ENCODE measurements at places on chromosomes 2 and 18. TPM values are rescaled to one million over a fixed set of nuclear protein-coding genes. Genes with fewer than 3 reads are reported as not detected.

GRCh38 chr2:69041214-69041613, 28.2 kb downstream of the ANTXR1 start:
- no peak for DNase-seq

- DNase-seq = no peak
Measured at GRCh38 chr2:221399183-221399582, 172.9 kb downstream of the EPHA4 start.

DNA sequence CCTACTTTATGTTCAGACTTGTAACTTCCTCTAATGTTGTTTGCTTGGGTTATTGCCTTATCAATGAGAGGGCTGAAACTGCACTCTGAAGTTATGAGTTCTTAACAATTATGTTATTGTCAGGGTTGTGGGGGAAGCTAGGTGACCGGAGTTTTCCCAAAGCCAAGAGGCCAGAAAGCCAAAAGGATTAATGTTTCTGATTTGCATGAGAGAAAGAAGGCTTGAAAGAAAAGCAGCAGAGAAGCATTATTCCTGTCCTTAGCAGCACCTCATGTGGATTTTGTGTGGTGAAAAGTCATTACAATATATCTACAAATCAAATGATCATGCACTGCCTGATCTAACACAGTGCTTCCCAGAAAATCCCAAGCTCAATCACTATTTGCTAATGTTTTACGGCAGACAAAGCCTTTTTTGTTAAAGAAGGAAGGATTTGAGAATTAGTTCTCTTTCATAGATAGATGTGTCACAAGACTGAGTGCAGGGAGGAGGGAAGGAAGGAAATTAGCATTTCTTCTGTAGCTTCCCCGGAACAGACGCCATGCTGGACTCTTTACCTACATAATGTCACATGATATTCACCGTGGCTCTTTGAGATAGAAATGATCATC, 203.2 kb downstream of the ALK start:
- no peak for DNase-seq

The SERPINB3 gene
- not detected for total RNA-seq

The PPP1R1C gene
- total RNA-seq = 0.32 TPM

GRCh38 chr2:104854498-104855220, 744 bp downstream of the POU3F3 start:
- DNase-seq = no peak

The DSG2 gene
- 2.6 TPM for total RNA-seq

DNA sequence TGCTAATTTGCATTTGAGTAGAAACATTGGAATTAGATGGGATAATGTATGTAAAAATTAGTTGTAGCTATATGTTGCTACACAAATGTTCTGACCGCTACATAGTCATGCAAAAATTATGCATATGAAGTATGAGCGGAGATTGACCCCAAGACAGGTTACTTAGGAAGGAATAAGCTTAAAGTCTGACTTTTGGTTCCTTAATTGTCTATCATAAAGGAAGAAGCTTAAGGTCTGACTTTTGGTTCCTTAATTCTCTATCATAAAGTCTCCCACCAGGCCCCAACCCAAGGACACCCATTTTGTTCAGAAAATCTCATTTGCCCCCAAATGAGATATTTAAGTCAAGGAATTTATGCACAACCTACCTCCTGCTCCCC, 106.5 kb downstream of the EVA1A start:
- no peak for DNase-seq

- no peak for DNase-seq
Measured at GRCh38 chr18:79581911-79582310, 97.7 kb upstream of the CTDP1 start.

The UGT1A9 gene
- total RNA-seq = not detected

The PCARE gene
- not detected for total RNA-seq

The SULT1C4 gene
- total RNA-seq = 0.32 TPM

GRCh38 chr2:14693874-14694273, 61.4 kb downstream of the LRATD1 start:
- no peak for DNase-seq

DNA sequence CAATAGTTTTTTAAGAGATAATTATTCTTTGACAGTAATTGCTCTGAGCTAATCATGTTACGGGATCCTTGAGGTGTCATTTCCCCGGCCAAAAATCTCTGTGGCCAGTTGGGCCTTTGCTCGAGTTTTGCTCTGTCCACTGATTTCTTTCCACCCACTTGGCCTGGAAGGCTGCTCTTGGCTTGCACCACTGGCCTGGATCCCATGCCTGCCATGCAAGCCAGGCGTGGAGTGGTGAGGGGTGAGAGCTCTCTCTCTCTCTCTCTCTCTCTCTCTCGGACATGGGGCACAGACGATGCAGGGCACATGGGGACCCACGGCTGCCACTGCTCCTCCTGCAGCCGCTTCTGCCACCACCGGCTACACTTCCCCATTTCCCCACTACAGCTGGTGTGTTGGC, 853.0 kb upstream of the GCFC2 start:
- DNase-seq = no peak

DNA sequence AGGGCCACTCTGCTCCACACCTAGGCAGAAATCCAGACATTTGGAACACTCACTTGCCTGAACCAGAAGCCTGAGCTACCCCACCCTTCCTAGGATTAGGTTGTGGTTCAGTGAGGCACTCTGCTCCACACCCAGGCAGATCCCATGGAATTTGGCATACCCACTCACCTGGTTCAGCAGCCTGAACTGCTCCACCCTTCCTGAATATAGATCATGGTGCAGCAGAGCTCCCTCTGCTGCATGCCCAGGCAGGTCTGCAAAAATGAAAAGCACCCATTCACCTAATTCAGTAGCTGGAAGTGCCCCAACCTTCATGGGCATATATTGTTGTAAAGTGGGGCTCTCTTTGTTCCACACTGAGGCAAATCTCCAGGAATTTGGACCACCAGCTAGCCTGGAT, 185.1 kb upstream of the CNTNAP5 start:
- DNase-seq = no peak

DNA sequence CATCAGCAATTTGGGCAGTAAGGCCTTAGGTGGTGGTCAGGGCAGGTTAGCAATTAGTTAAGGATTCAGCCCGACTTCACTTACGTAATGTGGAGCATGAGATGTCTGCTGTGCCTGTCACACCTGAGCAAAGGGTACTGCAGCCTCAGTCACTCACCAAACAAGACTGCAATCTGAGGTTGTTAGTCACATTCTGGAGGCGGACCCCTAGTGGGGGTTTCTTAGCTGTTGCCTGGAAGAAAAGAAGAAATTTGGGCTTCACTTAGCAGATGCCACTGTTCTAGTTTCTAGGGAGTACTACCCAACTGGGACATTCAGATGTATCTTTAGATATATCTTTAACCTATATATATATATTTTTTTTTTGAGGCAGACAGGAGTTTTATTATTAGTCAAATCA, 529.9 kb downstream of the SLC4A3 start:
- DNase-seq = no peak

GRCh38 chr2:96146881-96147592, 1.8 kb upstream of the DUSP2 start:
- no peak for DNase-seq

- no peak for DNase-seq
Measured at GRCh38 chr2:40346535-40347354, 105.1 kb downstream of the SLC8A1 start.

DNA sequence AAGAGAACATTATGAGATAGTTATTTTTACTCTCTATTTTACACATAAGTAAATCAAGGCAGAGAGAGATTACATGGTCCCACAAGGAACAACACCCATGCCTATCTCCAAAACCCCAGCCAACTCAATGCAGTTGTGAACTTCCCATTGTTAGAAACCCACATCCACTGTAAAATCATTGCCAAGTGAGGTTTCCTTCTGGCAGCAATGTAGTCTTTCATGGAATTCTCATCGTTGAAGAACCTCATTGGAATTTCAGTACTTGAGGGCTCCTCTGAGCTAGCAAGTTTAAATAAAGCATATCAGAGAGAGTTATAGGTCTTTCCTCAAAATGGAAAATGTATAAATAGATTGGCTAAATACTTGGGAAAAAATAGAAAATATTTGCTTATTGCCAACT, 105.2 kb downstream of the RAD51AP2 start:
- DNase-seq = no peak

The ATP6V1B1 gene
- not detected for total RNA-seq

GRCh38 chr18:12742453-12742852, 39.6 kb downstream of the PSMG2 start:
- peak; percentile 20 for DNase-seq

DNA sequence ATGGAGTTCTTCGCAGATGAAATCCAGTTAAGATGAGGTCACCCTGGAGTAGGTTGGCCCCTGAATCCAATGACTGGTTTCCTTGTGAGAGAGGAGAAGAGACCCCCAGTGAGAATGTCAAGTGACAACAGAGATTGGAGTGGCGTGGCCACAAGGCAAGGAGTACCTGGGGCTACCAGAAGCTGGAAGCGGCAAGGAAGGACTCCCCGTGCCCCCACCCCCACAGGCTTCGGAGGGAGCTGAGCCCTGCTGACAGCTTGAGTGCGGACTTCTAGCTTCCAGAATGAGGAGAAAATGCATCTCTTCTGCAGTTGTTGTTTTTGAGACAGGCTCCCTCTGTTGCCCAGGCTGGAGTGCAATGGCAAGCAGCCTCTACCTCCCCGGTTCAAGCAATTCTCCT, 78.0 kb upstream of the HPCAL1 start:
- DNase-seq = no peak

DNA sequence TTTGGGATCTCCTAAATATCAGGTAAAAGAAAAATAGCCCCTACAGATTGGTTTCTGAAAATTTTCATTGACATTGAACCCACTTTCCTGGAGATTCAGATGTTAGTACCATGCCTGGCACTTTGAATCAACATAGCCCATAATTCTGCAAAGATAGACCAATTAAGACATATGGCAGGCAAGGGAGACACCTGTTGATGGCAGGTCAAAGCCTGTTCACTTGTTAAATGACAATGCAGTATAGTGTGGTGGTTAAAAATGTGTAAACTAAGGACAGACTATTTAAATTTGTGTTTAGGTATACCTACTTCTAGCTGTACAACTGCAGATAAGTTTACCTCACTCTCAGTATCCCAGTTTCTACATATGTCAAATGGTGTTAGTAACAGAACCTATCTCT, 178.1 kb upstream of the MMADHC start:
- no peak for DNase-seq

DNA sequence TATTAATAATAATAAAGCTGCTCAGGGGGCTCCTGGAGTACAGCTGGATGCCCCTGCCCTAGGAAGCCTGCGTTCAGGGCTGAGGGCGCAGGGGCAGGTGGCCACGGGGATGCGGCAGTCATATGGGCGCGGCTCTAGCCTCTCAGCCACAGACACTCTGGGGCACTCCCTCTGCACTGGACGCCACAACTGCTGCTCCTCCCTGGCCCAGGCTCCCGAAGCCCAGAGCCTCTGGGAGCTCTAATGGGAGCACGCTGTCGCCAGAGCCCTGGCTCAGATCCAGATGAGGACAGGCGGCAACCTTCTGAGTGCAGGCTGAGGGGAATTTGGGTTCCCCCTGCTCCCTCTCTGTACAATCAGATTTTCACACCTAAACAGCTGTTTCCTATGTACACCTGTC, 93.6 kb downstream of the MTCL1 start:
- DNase-seq = peak; percentile 47

The MLPH gene
- 40.6 TPM for total RNA-seq

GRCh38 chr2:240431271-240431660, 4.2 kb upstream of the GPC1 start:
- DNase-seq = no peak

DNA sequence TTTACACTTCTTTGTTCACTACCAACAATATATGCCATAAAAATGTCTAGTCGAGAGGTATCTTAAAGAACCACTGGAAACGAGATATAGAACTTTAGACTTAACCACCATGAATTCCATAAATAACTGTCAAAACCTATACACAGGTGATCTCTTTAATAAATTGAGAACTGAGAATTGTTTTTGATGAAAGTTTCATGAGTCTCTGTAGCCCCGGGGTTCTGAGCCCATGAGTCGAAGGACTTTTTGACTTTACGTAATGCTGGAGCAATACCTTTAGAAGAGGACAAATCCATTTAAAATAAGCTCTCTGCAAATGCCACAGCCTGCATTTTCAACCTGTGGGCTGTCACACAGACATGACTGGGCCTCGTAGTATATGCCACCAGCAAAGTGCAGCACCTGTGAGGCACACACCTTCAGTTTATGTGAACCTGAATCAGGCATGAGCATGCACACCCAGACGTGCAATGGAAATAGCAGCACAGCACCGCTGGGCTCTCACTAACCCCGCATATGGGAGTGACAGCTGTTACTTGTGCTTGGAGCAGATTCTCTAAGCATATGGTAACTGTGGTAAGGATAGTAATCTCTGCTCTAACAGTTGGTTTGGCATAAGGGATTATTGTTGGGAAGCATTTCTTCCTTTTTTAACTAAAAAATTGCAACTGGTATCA, 383.2 kb downstream of the SOCS6 start:
- DNase-seq = no peak

The RMDN2 gene
- total RNA-seq = 5.8 TPM

DNA sequence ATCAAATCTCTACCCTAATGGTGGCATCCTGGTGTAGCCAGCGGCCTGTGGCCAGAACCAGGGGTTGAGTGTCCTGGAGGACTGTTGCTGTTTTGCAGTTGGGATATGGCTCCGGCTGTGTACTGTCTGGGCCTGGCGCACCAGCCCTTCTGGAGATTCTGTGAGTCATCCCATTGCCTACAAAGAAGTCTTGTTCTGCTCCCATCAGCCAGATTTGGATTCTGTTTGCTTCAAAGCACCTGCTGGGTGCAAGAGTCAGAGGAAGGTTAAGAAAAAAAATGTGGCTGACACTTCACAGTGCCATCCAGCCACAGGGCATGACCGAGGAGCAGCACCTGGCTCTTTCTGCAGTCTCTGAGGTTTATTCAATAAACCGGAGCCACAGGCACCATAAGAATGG, 41.0 kb upstream of the ASAP2 start:
- DNase-seq = no peak

GRCh38 chr2:241844831-241845578, 13.7 kb downstream of the PDCD1 start:
- DNase-seq = no peak

DNA sequence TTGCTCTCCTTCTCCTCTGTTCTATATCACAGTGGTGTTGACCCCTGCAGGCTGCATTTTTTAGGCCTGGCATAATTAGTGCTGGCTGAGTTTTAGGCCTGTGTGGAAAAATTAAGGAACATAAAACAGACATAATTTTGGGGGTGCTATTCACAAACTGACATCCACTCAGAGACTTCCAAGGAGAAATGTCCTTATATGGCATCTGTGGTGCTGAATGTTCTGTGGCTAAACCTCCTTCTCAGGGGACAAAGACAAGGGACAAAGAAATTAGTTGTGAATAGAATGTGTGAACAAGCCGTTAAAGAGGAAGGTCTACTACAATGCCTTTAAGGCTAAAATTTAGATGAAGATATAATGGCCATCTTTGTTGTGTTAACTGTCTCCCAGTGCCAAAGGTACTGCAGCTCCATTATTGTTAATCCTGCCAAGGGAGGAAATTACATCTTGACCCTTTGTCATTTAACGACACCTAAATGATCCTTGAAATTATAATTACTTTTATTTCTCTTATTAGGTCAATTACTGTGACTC, 870.0 kb upstream of the CHAC2 start:
- no peak for DNase-seq

Measured in fibroblast of villous mesenchyme (primary cell).